T-helper 9 cell (primary cell): ENCODE measurements at places on chromosomes 6 and 20.

DNA sequence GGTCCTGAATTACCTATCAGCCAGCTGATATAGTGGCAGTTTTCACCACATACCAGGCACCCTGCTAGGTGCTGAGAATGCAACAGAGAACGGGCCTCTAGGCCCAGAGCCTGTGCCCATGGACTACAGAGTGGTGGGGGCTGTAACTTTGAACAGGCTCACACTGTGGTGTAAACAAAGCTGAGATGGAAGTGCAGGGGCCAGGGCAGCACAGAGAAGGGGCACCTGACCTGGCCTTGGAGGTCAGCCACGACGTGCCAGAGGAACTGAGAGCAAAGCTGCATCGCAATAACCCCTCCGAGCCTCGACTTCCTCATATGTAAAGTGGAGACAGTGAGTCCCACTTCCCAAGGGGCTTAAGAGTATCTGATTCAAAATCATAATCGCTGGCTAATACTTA is 105.8 kb downstream of the MAFB start:
- no peak for DNase-seq

- DNase-seq: no peak
Observed at GRCh38 chr20:10613911-10614310, 59.9 kb downstream of the JAG1 start.

DNA sequence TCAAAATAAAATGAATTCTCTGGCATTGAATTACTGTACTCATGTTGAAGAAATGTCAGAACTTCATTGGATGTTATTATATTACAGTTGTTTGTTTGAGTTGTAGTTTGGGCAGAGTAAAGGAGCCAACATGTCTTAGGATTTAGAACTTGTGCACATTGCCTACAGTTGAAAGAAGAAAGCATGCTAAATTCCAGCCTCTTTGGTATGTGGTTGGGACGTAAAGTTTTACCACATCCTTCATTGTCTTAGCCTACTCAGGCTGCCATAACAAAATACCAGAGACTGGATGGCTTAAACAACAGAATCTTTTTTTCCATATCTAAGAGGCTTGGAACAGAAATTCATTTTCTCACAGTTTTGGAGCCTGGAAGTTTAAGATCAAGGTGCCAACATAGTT is 42.4 kb downstream of the HFE start:
- no peak for DNase-seq

GRCh38 chr6:133854364-133855275 is 34.3 kb upstream of the TCF21 start:
- no peak for DNase-seq

DNA sequence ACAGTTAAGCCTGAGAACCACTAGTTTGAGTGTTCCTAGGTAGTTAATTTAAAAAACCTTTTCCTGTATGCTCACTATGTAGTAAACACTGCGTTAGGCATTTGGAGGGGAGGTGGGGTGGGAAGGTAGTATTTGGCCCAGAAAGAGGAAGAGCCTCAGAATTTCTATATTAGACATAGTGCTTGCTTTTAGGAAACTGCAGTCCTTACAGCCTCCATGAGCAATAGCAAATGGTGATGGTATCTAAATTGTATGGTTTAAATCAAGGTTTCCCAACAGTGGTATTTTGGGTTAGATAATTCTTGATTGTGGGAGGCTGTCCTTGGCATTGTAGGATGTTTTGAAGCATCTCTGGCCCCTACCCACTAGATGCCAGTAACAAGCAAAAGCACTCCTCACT is 61.5 kb upstream of the RIPOR2 start:
- no peak for DNase-seq

GRCh38 chr6:85685713-85686112 is 43.0 kb upstream of the SYNCRIP start:
- no peak for DNase-seq

- no peak for DNase-seq
Observed at GRCh38 chr6:148855744-148856143, 108.9 kb downstream of the UST start.

DNA sequence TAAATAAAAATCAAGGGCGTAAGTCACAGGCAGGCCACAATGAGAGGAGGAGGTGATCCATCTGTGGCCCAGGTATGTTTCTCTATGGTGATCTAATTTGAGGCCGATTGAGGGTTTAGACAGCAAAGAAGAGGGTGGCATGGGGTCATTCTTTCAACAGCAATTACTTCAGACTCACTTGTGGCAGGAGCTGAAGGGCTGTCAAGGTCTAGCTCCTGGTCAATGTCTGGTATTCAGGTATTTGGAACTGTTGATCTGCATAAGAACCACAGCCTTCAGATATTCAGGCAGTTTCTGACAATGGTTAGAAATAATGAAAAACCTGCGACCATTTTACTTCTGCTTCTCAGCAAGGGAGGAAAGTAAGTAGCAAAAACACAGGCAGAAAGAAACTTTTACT is 259.6 kb downstream of the FOXC1 start:
- no peak for DNase-seq

DNA sequence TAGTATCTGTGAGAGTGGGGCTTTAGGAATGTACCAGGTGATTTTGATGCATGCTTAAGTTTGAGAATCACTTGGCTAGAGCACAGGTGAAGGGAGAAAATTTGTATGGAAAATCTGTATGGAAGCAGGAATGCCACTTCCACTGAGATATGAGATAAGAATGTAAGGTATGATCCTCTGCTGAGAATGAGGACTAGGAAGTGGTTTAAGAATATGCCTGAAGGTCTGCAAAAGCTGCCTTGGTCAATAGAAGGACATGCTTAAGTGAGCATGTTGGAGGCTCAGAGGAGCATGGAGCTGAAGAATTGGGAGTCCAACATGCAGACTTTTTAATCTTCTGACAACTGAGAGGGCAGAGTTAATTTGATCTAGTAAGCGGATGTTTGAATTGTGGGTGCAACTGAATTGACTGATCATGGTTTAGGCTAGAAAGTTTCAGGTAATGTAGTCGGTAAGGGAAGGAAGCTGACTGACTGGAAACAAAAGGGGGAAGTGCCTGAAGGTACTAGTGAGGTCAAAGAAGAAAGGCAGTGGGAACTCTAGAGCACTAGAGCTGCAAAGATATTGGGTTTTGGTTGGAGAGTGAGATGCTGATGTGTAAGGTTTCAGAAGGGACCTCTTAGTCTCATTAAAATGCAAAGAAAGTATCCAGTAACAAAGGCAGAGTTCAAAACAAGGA is 28.6 kb upstream of the NOTCH4 start:
- DNase-seq: no peak

- DNase-seq: peak; percentile 18
Observed at GRCh38 chr20:45445805-45446562, 23.6 kb upstream of the WFDC2 start.

- DNase-seq: no peak
Observed at GRCh38 chr6:35354361-35355135, 12.2 kb downstream of the PPARD start.

GRCh38 chr6:129539032-129539431 is 170.9 kb downstream of the ARHGAP18 start:
- no peak for DNase-seq

GRCh38 chr6:155235087-155235486 is 28.7 kb upstream of the CLDN20 start:
- no peak for DNase-seq

DNA sequence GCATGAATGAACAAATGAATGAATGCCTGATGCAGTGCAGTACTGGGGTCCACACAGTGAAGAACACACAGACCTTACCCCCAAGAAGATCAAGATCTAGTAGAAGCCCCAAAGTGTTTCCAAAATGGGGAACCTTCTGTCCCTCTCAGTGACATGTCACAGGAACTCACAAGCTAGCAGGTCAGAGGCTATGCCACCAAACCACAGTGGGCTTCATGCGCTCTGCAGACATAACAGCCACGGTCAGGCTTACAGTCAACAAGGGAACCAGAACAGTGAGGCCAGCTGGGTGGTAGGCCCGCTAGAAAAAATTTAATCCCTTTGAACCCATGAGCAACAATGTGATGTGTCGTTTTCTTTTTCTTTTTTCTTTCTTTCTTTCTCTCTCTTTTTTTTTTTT is 20.2 kb upstream of the ARFGEF2 start:
- DNase-seq: no peak

DNA sequence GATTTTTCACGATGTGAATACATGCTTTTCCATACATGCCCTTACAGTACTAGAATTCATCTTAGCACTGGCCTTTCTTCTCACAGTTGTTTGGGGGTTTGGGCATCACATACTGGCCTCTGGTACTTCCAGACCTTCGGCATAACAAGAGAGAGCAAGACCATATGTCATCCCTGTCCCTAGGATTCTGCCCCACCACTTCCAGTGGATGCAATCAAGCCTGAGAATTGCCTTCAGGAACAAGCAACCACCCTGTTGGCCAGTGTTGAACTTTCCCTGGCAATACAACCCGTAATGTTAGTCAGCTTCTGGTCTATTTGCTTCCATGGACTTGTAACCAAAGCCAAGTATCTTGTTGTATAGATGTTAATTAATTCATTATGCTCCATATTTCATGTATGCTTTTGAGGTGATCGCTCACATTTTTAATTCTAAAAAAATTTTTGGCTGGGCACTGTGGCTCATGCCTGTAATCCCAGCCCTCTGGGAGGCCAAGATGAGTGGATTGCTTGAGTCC is 15.4 kb upstream of the SLPI start:
- DNase-seq: no peak

DNA sequence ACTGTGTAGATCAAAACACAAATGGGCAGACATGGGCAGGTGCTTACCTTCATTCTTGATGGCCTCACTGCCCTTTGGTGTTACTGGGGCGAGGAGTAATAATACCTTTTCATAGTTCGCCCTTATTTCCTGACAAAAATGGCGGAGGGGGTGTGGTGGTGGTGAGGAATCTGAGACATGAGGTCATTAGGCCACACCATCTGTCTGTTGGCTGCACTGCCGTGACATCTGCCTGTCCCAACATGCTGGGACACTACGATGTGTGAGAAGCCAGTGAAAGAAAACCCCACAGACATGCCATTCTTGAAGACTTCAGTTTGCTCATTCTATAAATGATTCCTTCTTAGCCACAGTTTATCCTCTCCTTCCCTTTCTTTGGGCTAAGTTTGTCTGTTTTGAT is 13.4 kb upstream of the MAPRE1 start:
- DNase-seq: no peak

GRCh38 chr6:98927534-98927933 is 20.2 kb downstream of the FBXL4 start:
- no peak for DNase-seq

- DNase-seq: no peak
Observed at GRCh38 chr6:3389390-3390167, 67.3 kb downstream of the SLC22A23 start.

DNA sequence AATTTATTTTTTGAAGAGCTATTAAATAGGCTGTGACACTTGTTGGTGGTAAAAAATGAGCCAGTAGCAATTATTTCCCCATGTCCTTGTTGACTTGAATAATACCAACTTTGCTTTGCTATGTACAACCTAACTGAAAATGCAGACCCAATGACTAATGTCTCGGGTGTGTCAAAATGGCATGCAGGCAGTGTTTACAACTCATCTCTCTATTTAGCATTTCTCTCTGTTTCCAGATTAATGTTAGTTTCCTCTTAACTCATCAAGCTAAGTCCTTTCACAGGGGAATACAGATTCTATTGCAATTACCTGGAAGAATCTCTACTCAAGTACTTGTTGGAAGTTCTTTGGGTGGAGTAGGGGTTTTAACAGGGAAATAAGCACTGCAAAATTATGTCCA is 504.4 kb downstream of the BCKDHB start:
- DNase-seq: no peak
